ENCODE measurements at places on chromosomes 13 and 19.

DNA sequence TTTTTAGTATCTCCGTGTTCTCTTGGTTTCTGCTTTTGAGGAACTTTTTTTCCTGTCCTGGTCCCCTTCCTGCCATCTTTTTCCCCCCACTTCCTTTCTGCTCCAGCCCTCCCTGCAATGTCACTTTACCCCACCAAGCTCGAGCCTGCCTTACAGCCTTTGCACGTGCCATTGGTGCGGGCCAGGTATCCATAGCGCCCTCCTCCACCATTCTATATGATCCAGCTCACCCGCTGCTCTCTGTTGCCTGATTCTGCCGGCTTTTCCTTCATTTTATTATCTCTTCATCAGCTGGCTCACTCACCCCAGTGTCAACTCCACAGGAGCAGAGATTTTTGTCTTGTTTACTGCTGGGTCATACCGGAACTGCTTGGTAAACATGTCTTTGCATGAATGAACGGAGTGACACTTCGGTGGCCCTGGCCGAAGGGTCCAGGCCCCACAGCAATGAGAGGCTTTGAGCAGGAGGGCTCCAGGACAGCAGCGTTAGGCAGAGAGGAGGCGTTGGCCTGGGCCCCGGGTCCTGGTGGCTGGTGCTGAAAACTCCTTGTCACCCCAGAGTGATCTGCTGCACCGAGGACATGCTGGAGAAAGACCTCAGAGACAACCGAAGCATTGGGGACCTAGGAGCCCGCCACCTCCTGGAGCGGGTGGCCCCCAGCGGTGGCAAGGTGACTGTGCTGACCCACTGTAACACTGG is 1.2 kb downstream of the MRI1 start:
- no peak for DNase-seq

DNA sequence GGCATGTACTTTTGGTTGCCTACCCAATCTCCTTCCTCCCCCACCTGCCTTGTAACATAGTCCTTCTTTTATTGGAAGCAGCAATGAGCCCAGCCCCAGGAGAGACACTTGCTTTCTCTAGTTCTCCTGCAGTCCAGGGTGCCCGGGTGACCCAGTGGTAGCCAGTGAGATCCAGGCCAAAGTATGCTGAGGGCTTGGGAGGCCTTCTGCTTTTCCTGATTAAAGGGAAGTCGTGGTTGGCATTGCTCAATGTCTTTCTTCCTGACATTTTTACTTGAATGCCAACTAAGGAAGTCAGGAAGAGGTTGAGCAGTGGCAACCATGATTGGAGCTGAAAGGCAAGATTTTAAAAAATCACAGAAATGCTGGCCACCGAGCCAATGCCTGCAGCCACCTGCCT is 25.7 kb downstream of the CNMD start:
- no peak for DNase-seq

DNA sequence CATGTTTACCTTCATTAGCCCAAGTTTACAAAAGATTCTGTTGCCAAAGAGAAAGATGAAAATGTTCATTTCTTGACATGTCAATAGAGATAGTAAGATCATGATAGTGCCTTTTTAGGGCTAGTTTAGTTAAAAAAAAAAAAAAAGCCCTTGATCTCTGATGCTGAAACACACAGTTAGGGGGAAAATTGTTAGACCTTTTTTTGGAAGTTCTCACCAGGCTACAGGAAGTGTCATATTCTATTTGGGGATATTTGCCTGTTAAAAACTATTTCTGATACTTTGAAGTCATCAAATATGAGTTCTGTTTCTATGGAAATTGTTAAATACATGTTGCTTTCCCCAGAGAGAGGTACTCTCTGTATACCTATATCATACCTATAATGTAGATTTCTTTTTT is 21.6 kb downstream of the SLAIN1 start:
- DNase-seq, result no peak

DNA sequence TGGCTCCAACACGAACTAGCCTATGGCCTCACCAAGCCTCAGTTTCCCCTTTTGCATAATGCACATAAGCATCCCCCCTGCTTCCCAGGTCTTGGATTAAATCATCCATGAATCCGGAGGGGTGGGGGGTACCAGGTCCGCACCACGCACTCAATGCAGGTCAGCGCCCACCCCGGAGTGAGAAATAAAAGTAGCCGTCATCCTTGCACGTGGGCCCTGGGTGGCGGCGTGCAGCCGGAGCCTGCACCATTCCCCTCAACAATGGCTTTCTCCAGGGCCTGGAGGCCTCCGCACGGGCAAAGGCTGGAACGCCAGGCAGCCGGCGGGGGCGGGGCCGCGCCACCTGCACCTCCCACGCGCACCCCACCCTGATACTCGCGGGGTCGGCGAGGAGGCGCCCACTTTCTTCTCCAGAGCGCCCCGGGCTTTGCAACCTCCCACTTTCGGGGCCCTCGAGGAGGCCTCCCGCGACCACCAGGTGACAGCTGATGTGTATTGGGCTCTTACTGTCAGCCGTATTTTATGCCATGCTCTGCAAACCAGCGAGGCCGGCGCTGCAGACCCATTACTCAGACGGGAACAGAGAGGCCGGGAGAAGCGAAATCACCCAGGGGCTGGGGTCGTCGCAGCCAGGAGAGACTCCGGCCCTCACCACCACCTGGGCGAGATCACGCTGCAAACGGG is 767 bp upstream of the GADD45B start:
- no peak for DNase-seq

- DNase-seq, result no peak
These were observed 7.8 kb downstream of the DHX34 start for GRCh38 chr19:47356900-47357299.

All from NCI-H524 (cell line).